ENCODE measurements at places on chromosomes 1 and 21.
A peak's percentile ranks its signal among the peaks of the same experiment; 100 is the strongest.

DNA sequence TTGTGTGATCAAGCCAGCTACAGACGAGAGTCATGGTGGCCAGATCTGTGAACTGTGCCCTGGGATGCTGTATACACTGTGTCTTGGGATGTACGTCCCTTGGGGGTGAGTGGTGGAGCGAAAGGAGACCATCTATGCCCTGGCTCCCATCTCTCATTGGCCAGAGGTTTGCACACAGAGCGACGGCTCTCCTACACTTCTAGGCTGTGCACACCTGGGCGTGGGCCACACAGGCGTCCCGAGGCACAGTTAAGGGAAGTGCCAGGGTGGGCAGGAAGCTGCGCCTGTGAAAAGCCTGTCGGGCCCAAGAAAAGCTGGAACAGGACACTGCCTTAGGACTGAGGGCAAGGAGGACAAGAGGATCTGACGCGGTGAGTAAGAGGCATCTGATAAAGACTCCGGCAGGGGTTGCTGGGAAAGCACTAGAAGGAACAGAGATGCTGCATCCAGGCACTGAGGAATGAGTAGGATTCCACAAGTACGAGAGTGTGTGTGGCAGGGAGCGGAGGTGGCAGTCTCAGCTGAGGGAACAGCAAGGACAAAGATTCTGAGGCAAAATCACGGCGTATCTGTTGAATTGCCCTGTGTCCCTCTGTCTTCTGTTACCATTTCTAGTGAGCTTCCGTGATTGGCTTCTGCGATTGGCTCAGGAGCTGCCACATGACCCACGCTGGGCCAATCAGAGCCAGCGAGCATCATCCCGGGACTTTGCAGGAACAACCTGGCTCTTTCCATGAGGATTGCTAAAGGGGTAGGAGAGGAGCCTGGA, 67.9 kb upstream of the ZBTB40 start:
- no peak for DNase-seq

- no peak for DNase-seq
Observed at GRCh38 chr1:93995837-93996536, 86.8 kb upstream of the GCLM start.

DNA sequence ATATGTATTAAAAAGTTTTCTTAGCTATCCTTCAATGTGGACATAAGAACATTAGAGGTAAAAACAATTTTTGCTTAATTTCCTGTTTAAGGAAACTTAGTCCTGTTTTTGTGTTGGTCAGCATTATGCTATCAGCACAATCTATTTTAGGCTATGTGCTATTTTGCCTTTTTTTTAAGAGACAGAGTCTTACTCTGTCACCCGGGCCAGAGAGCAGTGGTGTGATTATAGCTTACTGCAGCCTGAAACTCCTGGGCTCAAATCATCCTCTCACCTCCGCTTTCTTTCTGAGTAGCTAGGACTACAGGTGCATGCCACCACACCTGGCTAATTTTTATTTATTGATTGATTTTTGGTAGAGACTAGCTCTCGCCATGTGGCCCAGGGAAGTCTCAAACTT, 199.1 kb upstream of the TMPRSS15 start:
- DNase-seq = no peak

DNA sequence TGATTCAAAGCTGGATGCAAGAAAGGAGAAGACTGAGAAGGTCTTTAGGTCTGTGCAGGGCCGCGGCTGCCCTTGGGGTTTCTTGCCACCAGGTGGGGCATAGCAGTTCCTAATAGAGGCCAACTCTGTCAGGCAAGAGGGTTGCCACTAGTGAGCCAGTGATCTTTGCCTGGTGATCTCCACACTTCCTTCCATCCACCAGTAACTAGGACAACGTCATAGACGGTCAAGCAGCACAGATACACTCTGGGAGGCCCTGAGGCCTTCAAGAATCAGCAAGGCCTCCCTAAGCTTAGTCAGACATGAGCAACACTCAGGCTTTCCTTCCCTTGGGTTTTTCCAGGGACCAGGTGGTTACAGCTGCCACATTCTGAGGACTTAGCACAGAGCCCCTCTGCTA, 32.9 kb upstream of the ATP2B4 start:
- peak; percentile 51 for DNase-seq

DNA sequence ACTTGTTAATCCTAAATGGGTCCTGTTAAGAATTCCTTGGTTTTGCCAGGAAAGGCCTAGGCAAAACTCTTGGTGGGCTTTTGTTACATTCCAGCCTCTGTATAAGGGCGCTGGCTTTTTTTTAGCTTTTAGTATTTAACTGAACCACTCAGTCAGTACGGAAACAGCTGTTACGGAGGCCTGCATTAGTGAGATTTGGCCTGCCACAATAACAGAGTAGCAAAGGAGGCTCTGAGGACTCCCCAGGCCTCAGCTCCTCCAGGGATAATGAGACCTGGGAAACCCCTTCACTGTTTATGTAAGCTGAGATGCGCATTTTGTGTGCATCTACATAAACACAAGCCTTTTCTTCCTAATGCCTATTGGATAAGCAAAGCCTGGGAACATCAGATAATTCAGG, 210.2 kb downstream of the APP start:
- no peak for DNase-seq

GRCh38 chr21:14075346-14076142, 135.2 kb downstream of the LIPI start:
- no peak for DNase-seq

- DNase-seq = no peak
Observed at GRCh38 chr1:9251501-9251900, 16.9 kb downstream of the H6PD start.

- DNase-seq = no peak
Observed at GRCh38 chr1:9626201-9626608, 25.3 kb upstream of the PIK3CD start.

- no peak for DNase-seq
Observed at GRCh38 chr1:53712276-53712675, 26.7 kb downstream of the GLIS1 start.

- no peak for DNase-seq
Observed at GRCh38 chr1:203985044-203985443, 87.9 kb upstream of the SOX13 start.

GRCh38 chr1:44822981-44823451, 14.7 kb downstream of the BTBD19 start:
- DNase-seq = no peak

DNA sequence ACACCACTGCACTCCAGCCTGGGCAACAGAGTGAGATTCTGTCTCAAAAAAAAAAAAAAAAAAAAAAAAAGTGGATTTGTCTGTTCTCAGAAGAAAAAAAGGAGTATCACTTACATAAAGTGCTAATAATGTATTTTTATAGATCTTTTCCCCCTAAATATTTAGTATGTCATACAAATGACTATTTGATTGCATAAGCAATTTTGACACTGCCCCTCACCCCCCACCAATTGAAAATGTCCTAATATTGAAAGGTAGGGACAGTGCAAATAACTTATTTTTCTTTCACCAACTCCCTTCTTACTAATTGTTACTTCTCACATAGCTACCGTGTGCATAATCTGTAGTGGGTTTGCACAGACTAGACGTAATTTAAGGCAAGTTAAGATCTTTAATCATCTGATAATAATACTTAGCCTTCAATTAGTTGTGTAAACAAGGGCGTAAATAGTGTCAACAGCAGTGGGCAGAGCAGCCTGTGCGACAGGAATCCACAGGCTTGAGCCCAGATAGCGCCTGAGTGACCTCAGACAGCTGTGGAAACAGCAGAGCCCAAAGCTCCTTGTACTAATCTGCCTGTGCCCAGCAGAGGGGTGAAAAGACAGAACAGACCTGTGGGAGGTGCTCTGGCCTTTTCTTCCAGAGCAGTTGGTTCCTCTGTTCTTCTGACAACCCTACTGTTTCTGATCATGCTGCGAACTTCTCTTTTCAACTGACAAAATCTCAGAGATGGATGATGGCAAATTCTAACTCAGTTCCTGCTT, 4.5 kb upstream of the IER5 start:
- DNase-seq = peak; percentile 39

DNA sequence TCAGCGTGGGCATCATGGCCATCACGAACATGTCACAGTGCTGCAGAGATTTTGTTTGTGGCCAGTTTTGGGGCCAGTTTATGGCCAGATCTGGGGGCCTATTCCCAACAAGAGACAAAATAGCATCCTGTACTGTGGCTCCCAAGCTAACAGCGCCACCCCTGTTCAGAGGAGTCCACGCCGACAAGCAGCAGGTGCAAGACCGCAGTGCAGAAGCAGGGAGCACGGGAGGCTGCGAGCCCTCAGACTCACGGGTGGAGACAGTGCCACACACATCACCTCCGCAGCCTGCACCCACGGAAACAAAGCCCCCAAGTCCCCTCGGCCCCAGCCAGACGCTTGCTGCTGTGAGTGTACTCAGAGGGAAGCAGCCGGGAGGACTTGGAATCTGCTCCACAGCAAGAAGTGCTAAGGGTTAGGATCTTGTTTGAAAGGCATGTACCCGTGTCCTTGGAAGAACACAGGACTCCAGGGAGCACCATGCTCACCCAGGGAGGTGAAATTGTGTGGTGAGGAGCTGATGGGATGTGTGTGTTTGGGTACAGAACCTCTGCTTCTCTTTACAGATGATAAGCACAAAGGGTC, 7.1 kb downstream of the TCP10L start:
- no peak for DNase-seq

DNA sequence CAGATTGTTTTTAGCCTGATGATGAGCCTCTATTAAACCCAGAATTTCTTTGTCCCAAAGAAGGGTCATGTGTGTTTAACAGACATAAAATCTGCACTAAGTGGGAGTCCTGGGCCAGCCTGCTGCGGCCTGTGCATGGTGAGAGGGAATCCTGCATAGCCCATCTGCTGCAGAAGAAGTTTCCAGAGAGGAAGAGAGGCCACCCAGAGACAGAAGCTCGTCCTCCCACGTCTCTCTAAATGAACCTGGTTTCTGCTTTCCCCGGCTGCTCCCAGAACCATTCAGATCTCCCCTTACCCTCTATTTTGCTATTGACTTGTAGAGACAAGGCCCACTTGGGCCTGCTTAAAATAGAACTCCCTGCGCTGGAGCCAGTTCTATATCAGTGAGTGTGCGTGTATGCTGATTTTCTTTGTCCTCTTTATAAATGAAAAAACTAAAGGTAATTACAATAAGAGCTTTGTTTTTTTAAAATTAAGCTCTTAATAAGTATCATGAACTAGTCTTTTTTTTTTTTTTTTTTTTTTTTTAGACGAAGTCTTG, 142.8 kb upstream of the RAB4A start:
- no peak for DNase-seq

- DNase-seq = no peak
Observed at GRCh38 chr1:111611986-111612385, 7.6 kb upstream of the RAP1A start.

DNA sequence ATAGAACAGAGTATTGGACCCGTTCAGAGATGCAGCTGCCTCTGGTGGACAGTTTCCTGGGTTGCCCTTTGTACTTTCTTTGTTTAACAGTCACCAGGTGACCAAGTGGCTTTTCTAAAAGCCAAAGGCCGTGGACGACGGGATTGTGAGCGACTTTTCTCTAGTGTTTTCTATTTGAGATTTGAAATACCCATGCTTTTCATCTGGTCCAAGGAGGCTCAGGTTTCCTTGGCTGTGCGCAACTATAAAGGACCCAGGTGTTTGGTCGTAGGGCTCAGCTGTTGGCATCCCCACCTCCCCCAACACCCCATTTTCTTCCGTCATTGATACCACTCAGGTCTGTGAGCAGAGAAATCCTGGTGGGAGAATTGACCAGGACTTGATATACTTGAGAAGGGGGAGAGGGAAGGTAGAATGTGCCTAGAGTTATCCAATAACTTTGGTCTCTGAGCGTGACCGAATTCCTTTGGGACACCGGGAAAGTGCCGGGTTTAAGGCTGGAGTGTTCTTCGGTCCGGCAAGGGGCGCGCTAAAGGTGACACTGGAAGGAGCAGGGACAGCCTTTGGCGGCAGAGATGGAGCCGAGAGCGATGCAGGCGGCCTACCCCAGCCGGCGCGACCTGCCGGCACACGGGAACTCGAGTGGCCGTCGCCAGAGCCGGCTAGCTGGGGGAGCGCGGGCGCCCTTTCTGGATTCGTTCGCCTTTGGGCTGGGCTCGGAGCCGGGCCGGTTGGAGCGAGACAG, 83.4 kb upstream of the BMP8A start:
- DNase-seq = no peak

DNA sequence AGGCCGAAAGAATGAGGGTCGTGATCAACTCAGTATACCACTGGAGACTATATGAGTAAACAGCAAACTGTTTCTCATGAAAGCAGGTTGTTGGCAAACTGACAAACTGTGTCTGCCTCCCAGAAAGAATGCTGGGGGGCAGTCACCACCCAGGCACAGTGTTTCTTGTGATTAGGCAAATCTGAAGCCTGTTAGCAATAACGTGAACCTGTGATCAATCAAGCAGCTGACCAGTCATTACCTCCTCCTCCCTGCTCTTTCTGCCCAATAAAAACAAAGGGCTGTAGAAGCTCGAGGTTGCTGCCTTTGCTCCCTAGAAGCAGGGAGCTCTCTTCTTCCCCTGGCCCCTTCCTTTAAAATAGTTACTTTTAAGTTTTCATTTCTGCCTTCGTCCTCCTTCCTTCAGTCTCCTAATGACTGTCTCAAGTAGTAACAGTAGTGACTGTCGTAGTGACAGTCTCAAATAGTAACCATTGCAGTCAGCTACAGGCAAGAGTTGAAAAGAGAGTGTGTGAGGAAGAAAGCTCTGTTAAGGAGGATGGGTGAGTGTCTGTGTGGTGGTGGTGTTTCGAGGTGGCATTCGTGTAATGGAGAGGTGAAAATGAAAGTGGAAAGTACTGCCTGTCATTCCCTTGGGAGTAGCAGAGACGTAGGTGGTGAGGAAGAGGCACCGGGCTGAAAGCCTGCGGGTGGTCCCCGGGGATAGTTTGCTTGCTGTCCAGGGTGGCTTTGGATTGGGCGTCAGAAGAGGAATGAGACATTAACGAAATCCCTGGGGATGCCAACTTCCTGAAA, 14.5 kb downstream of the HHAT start:
- no peak for DNase-seq

DNA sequence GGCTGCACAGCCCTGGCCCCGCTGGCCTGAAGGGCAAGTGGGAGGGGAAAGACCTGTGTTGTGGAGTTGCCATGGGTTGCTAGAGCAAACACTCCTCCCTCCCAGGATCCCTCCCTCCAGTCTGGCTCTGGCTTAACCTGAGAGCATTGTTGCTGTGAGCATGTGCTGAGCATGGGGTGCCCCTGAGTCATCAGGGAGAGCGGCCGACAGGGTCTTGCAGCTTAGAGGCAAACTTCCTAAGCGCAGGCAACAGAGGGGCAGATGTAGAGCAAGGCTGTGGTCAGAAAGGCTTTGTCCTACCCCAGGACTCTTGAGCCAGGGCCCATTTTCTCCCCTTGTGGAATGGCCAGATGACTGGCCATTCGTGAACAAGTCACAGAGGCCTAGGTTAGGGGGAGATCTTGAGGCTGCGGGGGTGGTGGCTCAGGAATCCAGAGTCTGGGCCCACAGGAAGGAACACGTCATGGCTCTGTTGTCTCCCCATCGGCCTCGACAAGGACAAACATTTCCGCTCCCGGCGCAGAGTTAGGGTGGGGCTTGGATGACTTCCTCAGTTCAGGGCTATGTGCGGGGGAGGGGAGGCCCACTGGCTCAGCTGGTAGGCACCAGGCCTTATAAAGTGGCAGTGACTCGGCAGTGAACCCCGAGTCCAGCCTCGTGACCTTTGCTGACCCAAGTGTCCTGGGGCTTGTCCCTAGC, 362 bp upstream of the DYNLT4 start:
- DNase-seq = peak; percentile 88
